Bone marrow (tissue), 2 donors: ENCODE measurements at places on chromosomes 2 and 18.

DNA sequence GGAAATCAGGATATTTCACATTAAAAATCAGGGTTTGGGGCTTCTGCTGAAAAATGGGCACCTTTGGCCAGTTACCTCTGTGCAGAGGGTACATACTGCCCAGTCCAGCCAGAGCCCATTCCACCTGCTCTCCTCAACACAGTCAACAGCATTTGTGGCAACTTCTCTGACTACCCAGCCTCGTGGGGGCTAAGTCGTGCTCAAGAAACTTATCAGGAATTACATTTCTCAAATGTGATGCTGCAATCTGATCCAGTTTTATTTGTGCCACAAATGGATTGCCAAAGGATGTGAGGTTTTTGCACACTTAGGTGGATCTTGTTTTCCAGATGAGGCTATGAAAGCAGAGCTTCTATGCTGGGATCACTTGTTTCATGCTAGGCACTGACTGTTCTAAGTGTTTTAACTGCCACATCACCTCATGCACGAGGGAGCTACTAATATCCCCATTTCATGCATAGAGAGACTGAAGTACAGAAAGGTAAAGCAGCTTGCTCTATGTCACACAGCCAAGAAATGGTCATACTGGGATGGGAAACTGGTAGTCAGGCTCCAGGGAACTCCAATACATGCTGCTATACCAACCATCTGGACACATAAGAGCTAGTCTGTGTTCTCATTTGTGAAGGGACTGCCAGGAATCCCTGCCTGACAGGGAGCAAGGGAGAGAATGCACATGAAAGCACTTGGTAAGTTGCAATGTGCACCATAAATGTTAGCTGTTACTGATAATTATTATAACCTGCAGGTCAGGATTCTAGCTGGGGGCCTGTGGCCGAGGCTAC, 89.0 kb upstream of the HK2 start:
- no peak for DNase-seq

- DNase-seq = no peak
These were observed 133.6 kb downstream of the KCNE4 start for GRCh38 chr2:223185638-223186037.

- no peak for DNase-seq
These were observed 14.6 kb upstream of the NOSTRIN start for GRCh38 chr2:168787782-168788376.

- DNase-seq = no peak
These were observed 17.3 kb downstream of the CHCHD5 start for GRCh38 chr2:112601754-112602153.

GRCh38 chr2:107337209-107337898, 451.4 kb upstream of the ST6GAL2 start:
- no peak for DNase-seq

- no peak for DNase-seq
These were observed 16.4 kb upstream of the CYP1B1 start for GRCh38 chr2:38092196-38092902.

- no peak for DNase-seq
These were observed 332.6 kb upstream of the ACVR2A start for GRCh38 chr2:147512206-147512605.

DNA sequence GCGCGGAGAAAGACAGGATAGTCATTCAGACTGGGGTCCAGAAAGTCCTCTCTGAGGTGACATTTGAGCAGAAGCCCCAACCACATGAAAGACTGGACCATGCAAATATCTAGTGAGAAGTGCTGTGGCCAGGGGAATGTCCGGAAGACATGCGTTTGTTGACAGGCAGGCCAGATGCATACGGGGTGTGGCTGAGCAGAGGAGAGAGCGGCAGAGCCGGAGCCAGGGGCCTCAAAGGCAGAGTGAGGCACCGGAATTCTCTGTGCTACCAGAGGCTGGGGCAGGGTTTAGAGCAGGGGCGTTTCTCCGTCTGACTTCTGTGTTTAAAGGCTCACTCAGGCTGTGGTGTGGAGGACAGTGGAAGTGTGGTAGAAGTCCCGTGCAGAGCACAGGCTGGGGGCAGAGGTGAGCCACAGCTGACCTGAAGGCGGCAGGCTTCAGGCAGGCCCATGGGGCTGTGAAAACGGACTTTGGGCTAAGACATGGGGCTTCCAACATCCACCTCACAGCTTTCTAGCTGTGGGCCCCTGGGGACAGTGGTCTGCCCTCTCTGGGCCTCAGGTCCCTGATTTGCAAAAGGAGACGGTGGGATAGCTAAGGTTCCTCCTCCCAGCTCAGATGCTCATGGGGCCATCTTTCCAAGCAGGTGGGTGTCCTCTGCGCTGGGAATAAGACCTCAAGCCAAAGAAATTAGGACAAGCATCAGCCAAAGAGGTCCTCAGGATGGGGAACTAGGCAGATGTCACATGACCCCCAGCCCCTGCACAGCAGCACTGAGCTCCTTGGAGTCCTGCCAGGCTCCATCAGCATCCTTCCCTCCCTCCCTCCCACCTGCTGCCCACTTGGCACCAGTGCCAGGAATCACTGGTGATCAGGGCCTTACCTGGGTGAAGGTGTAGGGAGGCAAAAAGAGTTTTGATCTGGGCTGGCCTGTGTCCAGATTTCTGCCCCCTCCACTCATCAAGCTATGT, 11.2 kb downstream of the RUFY4 start:
- DNase-seq = no peak

GRCh38 chr2:102520801-102521200, 47.8 kb downstream of the SLC9A4 start:
- no peak for DNase-seq

DNA sequence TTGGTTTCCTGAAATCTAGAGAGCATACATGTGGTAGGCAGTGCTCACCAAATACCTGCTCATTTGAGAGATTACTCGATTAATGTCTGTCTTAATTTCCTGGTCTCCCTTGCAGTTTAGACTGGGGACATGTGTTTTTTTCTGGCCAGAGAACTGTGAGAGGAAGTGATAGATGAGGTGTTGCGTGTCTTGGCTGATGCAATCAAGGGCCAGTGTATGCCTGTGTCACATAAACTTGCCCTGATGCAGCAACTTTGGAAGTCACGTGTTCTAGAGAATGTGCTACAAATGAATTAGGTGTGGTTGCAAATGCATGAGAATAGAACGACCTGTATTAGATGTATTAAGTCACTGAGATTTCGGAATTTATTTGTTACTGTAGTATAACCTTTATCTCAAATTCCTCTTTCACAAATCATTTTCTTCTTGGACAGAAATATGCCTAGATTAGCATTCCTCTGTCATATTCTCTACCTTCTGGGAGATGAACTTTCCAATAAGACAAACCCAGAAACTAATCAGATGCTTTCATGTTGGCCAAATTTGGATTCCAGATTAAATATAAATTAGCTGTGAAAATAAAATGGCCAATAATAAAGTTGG, 9.9 kb upstream of the IL1A start:
- DNase-seq = peak; percentile 22

- no peak for DNase-seq
These were observed 356.0 kb upstream of the GALNT5 start for GRCh38 chr2:156901373-156902031.

GRCh38 chr18:11054497-11054896, 94.9 kb downstream of the PIEZO2 start:
- DNase-seq = no peak

DNA sequence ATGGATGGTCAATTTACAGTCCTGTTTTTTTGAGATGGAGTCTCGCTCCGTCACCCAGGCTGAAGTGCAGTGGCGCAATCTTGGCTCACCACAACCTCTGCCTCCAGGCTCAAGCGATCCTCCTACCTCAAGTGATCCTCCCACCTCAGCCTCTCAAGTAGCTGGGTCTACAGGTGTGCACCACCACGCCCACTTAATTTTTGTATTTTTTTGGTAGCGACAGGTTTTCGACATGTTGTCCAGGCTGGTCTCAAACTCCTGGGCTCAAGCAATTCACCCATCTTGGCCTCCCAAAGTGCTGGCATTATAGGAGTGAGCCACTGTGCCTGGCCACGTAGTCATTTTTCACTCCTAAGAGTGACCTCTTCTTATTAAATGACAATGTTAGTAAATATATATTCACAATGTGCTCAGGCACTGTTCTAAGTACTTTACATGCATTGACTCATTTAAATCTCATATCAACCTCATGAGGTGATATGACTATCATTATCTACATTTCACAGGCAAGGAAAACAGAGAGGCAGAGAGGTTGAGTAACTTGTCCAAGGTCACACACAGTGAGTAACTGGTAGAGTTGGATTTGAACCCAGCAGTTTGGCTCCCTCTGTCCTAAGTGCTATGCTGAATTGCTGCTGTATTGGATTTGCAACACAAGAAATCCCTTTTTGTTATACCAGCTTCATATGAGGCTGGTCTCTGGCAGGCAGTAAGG, 5.6 kb upstream of the DIS3L2 start:
- DNase-seq = no peak

DNA sequence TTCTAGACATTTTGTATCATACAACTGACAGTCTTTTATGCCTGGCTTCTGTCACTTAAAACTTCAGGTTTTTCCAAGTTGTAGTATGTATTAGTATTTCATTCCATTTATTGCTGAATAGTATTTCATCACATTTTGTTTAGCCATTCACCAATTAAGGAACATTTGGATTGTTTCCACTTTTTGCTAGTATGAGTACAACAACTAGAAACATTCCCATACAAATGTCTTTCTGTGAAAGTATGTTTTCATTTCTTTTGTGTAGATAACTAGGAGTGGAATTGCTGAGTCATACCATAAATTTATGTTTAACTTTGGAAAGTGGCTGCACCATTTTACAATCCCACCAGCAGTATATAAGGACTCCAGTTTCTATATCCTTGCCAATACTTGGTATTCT, 135.9 kb downstream of the ATAD2B start:
- DNase-seq = no peak

GRCh38 chr2:11411768-11412448, 54.1 kb downstream of the E2F6 start:
- DNase-seq = no peak

DNA sequence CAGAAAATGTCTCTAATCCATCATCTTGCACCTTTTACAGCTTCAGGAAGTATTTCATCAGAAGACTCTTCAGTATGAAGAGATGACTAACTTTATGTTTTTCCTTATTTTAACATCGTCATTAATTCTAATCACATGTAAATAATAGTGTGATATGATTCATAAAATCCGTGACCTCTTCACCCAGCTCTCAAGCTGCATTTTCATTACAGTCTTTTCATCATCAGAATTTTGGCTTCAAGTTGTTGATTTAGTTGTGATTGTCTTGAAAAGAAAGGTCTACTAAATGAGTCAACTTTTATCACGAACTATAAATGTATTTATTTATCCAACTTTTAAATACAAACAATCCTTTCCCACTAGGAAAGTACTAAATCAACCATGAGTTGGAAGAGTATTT, 410.3 kb downstream of the LRP1B start:
- DNase-seq = no peak

DNA sequence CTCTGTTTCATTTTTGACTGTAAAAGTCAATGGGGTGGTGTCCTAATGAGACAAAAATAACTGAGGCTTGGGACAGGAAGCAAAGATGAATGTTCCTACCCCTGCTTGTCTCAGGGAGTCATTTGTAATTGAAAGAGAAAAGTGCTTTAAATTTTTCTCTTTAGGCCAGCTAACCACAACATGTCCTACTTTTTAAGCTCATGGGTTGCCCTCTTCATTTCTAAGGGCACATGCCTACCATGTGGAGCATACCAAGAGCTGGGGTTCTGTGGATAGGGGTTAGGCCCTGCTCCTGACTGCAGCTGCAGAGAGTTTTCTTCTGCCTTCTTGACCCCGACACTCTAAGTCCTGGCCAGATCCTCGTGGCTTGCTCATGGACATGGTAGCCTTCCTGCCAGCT, 96.8 kb upstream of the ARL4C start:
- no peak for DNase-seq

- DNase-seq = no peak
These were observed 149.4 kb upstream of the DCC start for GRCh38 chr18:52190631-52191030.

DNA sequence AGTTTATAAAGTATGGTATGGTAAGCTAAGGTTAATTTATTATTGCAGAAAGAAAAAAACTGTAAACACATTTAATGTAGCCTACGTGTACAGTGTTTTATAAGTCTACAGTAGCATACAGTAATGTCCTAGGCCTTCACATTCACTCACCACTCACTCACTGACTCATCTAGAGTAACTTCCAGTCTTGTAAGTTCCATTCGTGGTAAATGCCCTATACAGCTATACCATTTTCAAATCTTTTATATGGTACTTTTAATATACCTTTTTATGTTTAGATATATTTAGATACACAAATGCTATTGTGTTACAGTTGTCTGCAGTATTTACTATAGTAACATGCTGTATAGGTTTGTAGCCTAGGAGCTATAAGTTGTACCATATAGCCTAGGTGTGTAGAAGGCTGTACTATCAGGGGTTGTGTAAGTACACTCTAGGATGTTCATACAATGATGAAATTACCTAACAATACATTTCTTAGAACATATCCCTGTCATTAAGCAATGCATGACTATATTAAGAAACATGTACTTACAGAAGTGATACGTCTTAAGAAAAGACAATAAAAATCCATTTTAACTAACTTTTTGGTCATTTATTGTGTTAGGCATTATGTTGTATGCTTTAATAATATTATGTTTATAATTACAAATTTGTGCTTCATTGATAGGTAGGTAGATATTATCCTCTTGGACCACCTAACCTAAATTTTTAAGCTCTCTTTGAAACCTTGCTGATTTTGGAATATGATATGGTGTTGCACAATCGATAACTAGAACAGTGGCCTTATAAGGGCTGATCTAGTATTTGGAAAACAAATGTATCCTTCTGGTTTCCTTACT, 51.9 kb downstream of the VRK2 start:
- no peak for DNase-seq

GRCh38 chr2:109280804-109281203, 151.8 kb downstream of the SH3RF3 start:
- DNase-seq = no peak

DNA sequence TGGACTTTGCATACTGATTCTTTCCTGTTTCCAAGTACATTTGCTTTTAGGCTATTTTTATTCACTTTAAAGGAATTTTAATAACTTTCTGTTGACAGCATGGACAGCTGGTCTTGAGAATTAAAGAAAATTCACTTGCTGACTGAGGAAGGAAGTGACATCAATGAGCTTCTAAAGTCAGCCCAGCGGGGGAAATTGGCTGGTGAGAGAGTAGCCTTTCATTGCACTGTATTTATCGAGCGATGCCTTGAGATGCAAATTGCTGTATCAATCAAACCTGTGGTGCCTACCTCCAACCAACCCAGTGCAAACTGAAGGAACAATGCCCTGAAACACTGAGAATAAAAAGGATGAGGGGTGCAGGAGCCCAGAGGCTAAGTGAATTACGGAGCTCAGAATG, 91.4 kb upstream of the AQP4 start:
- DNase-seq = no peak

DNA sequence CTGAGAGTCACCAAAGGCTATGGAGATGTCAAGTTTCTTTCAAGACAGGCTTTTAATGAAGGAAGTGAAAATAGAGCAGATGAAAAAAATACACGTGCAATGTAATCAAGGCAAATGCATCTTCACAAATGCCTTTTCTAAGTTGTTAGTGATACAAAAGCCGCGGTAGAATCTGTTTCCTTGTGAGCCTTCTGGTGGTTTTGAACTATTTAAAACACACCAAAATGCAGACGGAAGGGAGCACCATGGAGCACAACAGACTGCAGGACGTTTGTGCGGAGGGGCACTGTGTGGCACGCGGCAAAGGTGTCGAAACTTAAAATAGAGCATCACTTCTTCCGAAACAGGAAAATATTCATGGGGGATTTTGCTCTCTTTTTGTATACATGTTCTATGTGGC, 65.0 kb upstream of the BOD1L2 start:
- no peak for DNase-seq
